ENCODE measurements at places on chromosomes 12 and 14.

- DNase-seq: peak; percentile 10
Measured at GRCh38 chr12:103841690-103842584, 903 bp upstream of the NT5DC3 start.

- no peak for DNase-seq
Measured at GRCh38 chr12:108591267-108591980, 6.5 kb downstream of the TMEM119 start.

DNA sequence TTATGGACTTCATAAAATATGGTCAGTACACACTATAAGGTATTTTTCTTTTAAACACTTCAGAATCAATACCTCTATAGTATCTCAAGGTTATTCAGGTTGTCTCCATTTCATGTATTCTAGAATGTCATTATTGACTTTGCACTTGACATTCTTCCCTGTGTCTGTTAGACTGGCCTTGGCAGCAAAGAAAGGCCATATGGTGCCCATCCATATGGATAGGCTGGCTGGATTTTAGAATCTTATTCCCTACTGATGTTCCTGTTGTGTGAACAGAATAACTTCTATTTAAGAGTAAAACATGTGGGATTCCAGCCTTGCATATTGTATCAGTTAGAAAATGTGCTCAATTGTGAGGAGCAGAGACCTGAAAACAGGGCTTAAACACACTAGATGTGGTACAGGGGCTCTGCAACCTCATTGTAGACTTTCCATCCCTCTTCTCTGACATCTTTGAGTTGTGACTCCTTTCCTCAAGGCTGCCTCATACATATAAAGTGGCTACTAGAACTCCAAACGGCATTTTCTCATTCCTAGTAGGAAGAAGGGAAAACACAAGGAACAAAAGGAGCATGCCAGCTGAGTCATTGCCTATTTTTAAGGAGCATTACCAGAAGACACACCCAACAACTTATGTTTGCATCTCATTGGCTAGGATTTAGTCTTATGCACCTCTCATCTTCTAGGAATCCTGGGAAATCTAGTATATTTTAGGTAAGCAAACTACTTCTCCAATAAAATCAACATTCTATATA lies 221.2 kb upstream of the TMPO start:
- DNase-seq: no peak

- DNase-seq: no peak
Measured at GRCh38 chr14:78710963-78711362, 540.8 kb downstream of the NRXN3 start.

DNA sequence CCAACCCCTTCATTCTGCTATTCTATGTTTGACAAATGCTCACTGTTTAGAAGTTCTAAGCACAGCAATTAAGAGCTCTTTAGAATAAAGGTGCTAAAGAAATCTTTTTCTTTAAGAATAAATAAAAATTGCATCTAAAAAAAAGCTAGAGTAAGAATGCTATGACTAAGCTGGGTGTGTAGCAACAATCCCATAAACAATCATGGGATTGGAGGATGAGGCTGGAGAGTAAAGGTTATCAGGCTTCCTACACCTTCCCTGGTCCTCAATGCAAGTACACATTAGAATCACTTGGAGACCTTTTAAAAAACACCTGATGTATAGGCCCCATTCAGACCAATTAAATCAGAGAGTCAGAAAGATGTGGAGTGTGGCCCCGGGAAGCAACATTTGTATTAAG lies 88.3 kb downstream of the CIT start:
- DNase-seq: no peak

- no peak for DNase-seq
Measured at GRCh38 chr12:13725049-13725448, 256.4 kb downstream of the GRIN2B start.

GRCh38 chr12:43776498-43776897 lies 17.7 kb downstream of the IRAK4 start:
- no peak for DNase-seq

- no peak for DNase-seq
Measured at GRCh38 chr12:5184186-5184585, 140.5 kb downstream of the KCNA5 start.

GRCh38 chr14:51638071-51638944 lies 13.4 kb upstream of the FRMD6 start:
- no peak for DNase-seq

DNA sequence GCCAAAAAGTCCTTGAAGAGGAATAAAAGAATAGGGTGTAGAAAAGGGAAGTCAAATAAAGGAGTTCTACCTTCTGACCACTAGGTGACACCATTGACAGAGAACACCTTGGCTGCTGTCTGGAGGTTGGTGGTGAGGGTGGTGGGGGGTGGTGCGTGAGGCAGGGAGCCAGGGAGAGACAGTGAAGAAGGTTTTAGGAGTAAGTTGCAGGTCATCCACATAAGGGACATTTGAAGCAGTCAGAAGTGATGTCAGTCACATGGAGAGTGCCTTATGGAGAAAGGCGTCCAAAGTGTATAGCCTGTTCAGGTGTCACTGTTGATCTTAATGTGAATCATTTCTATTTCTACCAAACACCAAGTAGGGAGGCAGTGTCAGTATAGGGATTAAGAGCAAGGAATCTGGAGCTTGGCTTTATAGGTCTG lies 279.3 kb upstream of the DDHD1 start:
- peak; percentile 63 for DNase-seq

DNA sequence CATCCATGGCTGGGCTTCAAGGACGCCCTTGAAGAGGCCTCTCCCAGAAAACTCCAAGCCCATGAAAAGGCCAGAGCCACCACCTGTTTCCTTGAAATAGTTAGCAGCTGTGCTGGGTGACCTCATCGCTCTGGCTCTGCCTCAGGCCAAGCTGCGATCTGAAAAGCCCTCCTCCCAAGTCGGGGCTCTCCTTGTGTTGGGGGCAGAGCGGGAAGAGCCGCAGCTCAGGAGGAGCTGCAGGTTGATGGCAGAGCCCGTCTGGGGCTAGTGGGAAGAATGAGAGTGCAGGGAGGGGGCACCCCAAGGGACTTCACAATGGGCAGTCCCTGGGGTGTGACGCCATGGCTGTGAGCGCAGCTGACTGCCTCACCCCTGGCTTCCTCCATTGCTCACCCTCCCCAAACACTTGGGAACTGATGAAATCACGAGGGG lies 50.0 kb upstream of the STON2 start:
- DNase-seq: peak; percentile 28

GRCh38 chr12:89976866-89977265 lies 268.2 kb upstream of the ATP2B1 start:
- no peak for DNase-seq

- DNase-seq: no peak
Measured at GRCh38 chr12:47591795-47592194, 114.0 kb downstream of the RPAP3 start.

- DNase-seq: no peak
Measured at GRCh38 chr12:2737656-2738241, 57.0 kb upstream of the FKBP4 start.

DNA sequence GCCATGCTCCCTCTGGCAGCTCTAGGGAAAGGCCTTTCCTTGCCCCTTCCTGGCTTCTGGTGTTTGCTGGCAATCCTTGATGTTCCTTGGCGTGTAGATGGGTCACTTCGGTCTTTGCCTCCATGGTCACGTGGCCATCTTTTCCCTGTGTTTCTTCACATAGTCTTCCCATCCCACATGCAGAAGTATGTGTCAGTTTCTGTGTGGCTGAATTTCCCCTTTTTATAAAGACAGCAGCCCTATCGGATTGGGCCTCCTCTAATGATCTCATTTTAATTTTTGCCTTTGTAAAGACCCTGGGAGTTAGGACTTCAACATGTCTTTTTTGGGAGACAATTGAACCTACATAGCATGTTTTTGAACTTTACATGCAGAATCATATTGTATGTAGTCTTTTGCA lies 107.2 kb upstream of the FGD4 start:
- DNase-seq: no peak

GRCh38 chr12:44077294-44077693 lies 241.4 kb downstream of the TMEM117 start:
- no peak for DNase-seq

GRCh38 chr12:40137252-40137651 lies 31.4 kb upstream of the SLC2A13 start:
- no peak for DNase-seq

Measured in NCI-H1417 treated with DMSO at 0.1 percent for 48 hours (cell line).